ENCODE measurements at places on chromosomes 11 and 22. TPM values are rescaled to one million over a fixed set of nuclear protein-coding genes. Genes with fewer than 3 reads are reported as not detected.

ZNF70 gene
- polyA plus RNA-seq = 0.82 TPM

MYBPC3 gene
- not detected for polyA plus RNA-seq

GLYATL2 gene
- polyA plus RNA-seq = not detected

OR8D4 gene
- not detected for polyA plus RNA-seq

TREH gene
- polyA plus RNA-seq = not detected

IGLL1 gene
- polyA plus RNA-seq = not detected

FAM227A gene
- polyA plus RNA-seq = 0.54 TPM

ASCL2 gene
- 0.36 TPM for polyA plus RNA-seq

OVCH2 gene
- polyA plus RNA-seq = 1.7 TPM

MCM5 gene
- polyA plus RNA-seq = 24.4 TPM

CD6 gene
- 0.03 TPM for polyA plus RNA-seq

OR51T1 gene
- not detected for polyA plus RNA-seq

C2CD2L gene
- 2.8 TPM for polyA plus RNA-seq

SLC36A4 gene
- 4.2 TPM for polyA plus RNA-seq

PATE4 gene
- polyA plus RNA-seq = not detected

CD3G gene
- not detected for polyA plus RNA-seq

HEPHL1 gene
- polyA plus RNA-seq = 223 TPM

C22orf15 gene
- polyA plus RNA-seq = not detected

SCUBE1 gene
- polyA plus RNA-seq = not detected

SNX15 gene
- polyA plus RNA-seq = 1.8 TPM

ALG12 gene
- 9.0 TPM for polyA plus RNA-seq

HEPN1 gene
- not detected for polyA plus RNA-seq

WT1 gene
- polyA plus RNA-seq = not detected

SMIM38 gene
- not detected for polyA plus RNA-seq

C22orf31 gene
- not detected for polyA plus RNA-seq

CHRDL2 gene
- not detected for polyA plus RNA-seq

DBX1 gene
- polyA plus RNA-seq = not detected
